Central memory CD8-positive, alpha-beta T cell (primary cell): ENCODE measurements at places on chromosomes 4 and X.

DNA sequence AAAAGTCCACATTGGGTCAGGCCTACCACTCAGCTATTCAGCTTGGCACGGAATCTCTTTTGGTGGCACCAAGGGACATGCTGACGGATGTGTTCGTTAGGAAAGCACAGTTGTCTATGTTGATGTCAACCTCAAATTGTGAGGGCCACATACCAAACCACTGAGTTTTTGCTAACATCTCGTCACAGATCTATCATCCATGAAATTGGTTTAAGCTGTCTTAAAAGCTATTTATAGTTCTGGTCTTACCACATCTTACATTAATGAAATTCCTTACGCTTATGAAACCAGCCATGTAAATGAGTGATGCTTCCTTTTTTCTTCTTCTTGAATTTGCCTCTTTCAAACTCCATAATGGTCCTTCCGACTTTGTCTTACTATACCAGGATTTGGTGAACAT is 101.5 kb downstream of the MGST2 start:
- no peak overlapping the region for H3K27ac ChIP-seq
- no peak for DNase-seq
- H3K4me3 ChIP-seq = no peak overlapping the region

DNA sequence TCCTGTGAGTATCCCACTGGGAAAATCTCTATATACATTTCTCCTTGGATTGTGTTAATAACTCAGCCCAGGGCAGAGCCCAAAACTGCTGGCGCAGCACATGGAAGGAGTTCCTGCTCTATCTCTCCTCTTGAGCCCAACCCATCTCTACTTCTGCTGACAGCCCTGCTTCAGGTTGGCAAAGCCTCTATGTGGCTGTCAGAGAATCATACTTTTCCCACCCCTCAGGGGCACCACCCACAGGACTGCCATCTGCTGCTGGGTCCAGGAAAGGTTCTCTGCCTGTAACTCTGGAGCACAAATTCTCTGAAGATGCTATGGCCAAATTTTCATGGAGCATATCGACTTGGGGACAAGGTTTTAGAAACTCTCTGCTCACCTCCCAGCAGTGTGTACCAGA is 278.5 kb upstream of the EMCN start:
- H3K4me3 ChIP-seq = no peak overlapping the region
- H3K27ac ChIP-seq = no peak overlapping the region
- no peaks in the 10 kb centered on the region for H3K36me3 ChIP-seq
- no peaks in the 10 kb centered on the region for H3K4me1 ChIP-seq
- DNase-seq = no peak

DNA sequence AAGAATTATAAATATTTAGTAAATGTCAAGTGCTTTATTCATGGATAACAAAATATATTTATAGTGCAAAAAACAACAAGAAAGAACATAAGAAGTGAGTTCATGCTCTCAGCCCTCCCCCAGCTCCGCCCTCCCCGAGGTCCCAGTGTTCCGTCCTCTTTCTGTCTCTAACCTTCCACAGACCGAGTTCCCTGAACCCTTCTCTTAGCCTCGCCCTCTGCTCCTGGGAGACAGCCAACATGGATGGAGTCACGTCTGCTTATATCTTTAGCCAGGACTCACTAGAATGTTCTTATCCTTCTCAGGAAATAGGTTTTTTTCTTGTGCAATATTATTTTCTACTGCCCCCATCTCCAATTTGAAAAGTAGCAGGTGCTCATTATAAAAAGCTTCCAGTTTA is 40.1 kb upstream of the HELT start:
- H3K36me3 ChIP-seq = no peaks in the 10 kb centered on the region
- H3K27ac ChIP-seq = no peak overlapping the region
- peaks cover 54% of the 10 kb centered on the region for H3K27me3 ChIP-seq
- no peak for DNase-seq

- DNase-seq = peak; percentile 16
- H3K4me1 ChIP-seq = peaks cover 7% of the 10 kb centered on the region
- peaks cover 37% of the 10 kb centered on the region for H3K27me3 ChIP-seq
- peaks cover 2% of the 10 kb centered on the region for H3K36me3 ChIP-seq
Observed at GRCh38 chr4:40924096-40924792, 174.5 kb downstream of the NSUN7 start.

DNA sequence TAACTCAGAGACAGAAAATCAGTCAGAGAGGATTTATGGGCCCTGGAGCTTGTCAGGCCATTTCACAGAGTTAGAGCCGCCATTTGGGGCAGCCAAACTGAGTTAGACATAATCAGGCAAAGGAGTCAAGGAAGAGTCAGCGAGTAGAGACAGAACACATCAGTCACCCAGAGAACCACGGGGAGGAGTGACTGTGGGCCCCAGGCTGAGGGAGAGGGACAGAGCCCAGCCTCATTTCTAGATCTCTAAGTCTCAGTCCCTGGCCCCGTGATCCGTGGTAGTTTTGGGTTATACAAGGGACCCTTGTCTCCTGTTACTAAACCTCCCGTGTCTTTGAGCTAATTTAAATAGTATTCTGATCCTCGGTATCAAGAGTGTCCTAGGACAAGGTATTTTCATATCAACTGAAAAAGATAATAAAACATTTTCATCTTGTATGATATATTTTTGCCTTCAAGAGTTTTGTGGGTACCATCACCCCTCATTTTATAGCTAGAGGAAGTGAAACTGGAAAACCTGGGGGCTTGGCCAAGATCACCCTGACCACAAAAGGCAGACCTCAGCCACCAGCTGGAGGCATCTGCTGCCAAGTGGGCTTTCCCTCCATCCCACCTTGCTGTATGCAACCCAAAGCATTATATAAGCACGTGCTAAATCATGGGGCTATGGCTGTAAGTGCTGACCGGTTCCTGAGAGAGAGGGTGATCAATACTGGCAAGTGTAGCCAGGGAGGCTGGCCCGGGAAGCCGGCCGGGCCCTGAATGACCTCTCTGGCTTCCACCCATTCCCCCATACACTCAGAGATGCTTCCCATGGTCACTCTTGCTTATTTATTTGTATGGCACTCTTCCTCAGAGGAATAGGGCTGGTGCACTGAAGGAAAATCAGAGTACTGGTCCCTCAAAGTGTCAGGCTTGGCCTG is 204.1 kb downstream of the BCOR start:
- H3K36me3 ChIP-seq = no peaks in the 10 kb centered on the region
- H3K27ac ChIP-seq = no peak overlapping the region
- no peaks in the 10 kb centered on the region for H3K27me3 ChIP-seq
- H3K4me1 ChIP-seq = no peaks in the 10 kb centered on the region

DNA sequence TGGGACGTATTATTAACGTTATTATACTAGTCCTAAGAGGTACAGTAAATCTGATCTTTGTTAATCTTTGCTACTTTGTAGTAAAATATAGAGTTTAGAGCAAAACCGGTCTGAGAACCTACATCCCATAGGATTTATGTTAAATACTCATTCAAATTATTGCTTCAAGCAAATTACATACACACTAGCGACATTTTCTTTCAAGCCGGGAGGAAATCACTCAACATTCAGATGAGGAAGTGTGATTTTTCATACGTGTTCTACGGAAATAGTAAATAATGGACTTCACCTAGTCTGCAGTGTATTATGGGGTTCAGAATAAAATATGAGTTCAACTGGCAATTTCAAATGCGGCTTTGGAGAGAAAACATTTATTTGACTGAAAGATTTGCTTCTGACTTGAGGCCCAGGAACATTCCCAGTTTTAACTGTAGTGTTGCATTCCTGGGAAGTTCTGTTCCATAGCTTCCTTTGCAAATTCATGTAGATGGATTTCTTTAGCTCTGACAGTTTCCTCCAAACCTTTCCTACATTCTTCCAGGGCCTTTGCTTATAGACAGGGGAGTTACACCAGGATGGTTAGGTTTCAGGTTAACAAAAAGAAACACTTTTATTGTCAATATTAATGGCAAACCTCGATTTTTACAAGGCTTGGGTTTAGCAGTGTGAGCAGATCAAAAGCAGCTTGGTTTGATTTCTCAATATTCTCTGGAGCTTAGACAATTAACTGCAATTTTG is 5.3 kb upstream of the HAND2 start:
- peaks cover 2% of the 10 kb centered on the region for H3K36me3 ChIP-seq
- DNase-seq = no peak
- peaks cover 98% of the 10 kb centered on the region for H3K27me3 ChIP-seq
- no peak overlapping the region for H3K27ac ChIP-seq
- H3K4me3 ChIP-seq = no peak overlapping the region

DNA sequence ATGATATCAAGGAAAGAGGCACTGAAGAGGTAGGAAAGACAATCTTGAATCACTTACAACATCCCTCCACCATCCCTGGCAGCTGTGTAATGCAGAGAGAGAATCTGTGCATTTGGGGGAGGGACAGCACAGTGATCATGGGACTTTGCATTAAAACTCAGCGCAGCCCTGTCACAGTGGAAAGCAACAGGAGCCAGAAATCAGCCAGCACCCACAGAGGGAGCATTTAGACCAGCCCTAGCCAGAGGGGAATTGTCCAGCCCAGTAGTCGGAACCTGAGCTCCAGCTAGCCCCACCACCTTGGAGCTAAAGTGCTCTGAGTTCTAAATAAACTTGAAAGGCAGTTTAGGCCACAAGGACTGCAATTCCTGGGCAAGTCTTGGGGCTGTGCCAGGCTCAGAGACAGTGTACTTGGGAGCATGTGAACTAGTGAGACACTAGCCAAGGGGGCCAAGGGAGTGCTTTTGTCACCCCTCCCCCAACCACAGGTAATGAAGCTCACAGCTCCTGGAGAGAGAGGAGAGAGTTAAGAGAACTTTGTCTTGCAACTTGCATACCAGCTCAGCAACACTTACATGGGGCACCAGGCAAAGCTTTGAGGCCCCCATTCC is 83.9 kb upstream of the FAM241A start:
- H3K4me1 ChIP-seq = no peaks in the 10 kb centered on the region
- H3K36me3 ChIP-seq = no peaks in the 10 kb centered on the region
- H3K4me3 ChIP-seq = no peak overlapping the region
- peaks cover 21% of the 10 kb centered on the region for H3K27me3 ChIP-seq

DNA sequence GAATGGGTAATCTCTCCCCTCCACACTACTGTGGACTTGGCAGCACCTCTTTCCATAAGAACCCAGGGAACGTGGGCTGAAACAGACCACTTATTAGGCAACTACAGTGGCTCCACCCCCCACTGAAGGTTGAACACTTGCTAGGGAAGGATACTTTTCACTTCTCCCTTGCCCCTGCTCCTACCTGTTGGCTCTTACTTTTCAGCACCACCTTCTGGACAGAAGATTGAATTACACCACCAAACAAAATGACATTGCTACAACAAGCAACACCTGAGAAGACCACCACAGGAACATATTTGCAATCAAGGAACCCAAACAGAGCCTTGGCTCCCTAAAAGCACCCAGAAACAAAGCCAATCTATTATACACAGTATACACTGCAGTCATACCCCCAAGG is 132.1 kb upstream of the CXCL13 start:
- H3K36me3 ChIP-seq = no peaks in the 10 kb centered on the region
- H3K27ac ChIP-seq = no peak overlapping the region
- peaks cover 66% of the 10 kb centered on the region for H3K27me3 ChIP-seq
- H3K4me1 ChIP-seq = no peaks in the 10 kb centered on the region
- H3K4me3 ChIP-seq = no peak overlapping the region

GRCh38 chr4:5928844-5929420 is 36.0 kb upstream of the CRMP1 start:
- peaks cover 7% of the 10 kb centered on the region for H3K27me3 ChIP-seq
- DNase-seq = no peak
- H3K36me3 ChIP-seq = no peaks in the 10 kb centered on the region
- no peak overlapping the region for H3K27ac ChIP-seq
- H3K4me1 ChIP-seq = no peaks in the 10 kb centered on the region

DNA sequence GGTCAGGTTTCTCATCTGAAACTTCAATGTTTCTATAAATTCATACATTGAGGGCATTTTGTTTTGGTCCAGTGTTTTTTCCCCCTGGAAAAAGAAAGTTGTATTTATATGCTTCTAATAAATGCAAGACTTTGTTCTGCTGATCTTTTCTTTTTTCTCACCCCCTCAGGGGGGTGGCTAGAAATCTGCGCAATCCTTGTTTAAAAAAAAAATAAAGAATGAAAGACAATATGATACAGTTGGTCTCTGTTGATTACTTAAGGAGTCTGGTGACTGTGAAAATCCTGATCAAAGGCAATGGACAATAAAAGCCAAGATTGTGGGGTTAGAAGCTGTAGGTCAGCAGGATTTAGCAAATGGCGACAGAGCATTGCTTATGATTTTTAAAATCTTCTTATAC is 180.5 kb downstream of the KIT start:
- H3K27me3 ChIP-seq = no peaks in the 10 kb centered on the region
- H3K36me3 ChIP-seq = no peaks in the 10 kb centered on the region
- H3K4me3 ChIP-seq = no peak overlapping the region
- DNase-seq = no peak
- no peaks in the 10 kb centered on the region for H3K4me1 ChIP-seq
- H3K27ac ChIP-seq = no peak overlapping the region

DNA sequence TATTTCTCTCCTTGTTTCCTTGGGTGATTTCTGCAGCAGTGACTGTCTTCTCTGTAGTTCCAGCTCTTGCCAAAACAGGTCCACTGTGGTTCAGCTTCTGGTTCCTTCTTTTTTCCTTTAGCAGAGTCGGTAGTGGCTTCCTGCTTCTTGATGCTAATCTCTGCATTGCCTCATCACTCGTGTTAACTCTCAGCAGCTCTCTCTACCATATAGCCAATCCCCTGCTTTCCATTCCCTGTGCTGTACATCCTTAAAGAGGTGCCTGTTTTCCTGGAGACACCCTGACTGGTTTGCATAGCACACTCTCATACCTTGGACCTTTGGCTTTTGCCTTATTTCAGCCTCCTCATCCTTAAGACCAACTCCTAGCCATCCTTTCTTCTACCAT is 191.2 kb upstream of the LNX1 start:
- no peak for DNase-seq
- no peaks in the 10 kb centered on the region for H3K27me3 ChIP-seq
- H3K4me3 ChIP-seq = no peak overlapping the region
- H3K27ac ChIP-seq = no peak overlapping the region
- H3K36me3 ChIP-seq = no peaks in the 10 kb centered on the region
- no peaks in the 10 kb centered on the region for H3K4me1 ChIP-seq

GRCh38 chrX:29903360-29903759 is 312.0 kb upstream of the MAGEB2 start:
- H3K27me3 ChIP-seq = no peaks in the 10 kb centered on the region
- H3K27ac ChIP-seq = no peak overlapping the region
- no peaks in the 10 kb centered on the region for H3K4me1 ChIP-seq
- H3K36me3 ChIP-seq = no peaks in the 10 kb centered on the region
- DNase-seq = no peak

DNA sequence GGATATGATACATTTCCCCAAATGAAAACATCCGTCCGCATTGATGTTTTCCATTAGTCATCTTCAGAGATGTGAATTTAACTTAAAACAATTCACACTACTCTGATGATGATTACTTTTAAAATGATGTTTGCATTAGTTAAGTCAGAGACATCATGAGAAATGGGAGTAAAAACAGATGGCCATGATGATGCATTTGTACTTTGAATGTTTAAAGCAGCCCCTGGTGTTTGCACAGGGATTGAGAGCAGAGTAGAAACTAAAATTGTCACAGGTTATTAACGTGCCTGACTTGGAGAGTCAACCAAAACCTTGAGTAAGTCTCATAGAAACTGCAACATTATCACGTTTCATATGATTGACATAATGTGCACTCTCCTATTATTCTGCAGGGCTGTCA is 117.2 kb downstream of the CFAP299 start:
- DNase-seq = no peak
- no peaks in the 10 kb centered on the region for H3K4me1 ChIP-seq
- H3K27me3 ChIP-seq = no peaks in the 10 kb centered on the region
- no peak overlapping the region for H3K4me3 ChIP-seq
